ENCODE measurements at places on chromosomes 7 and 10.

GRCh38 chr7:25652366-25652765, 424.1 kb upstream of the NPVF start:
- DNase-seq = no peak

GRCh38 chr7:5584096-5584495, 160.5 kb upstream of the TNRC18 start:
- DNase-seq = no peak

DNA sequence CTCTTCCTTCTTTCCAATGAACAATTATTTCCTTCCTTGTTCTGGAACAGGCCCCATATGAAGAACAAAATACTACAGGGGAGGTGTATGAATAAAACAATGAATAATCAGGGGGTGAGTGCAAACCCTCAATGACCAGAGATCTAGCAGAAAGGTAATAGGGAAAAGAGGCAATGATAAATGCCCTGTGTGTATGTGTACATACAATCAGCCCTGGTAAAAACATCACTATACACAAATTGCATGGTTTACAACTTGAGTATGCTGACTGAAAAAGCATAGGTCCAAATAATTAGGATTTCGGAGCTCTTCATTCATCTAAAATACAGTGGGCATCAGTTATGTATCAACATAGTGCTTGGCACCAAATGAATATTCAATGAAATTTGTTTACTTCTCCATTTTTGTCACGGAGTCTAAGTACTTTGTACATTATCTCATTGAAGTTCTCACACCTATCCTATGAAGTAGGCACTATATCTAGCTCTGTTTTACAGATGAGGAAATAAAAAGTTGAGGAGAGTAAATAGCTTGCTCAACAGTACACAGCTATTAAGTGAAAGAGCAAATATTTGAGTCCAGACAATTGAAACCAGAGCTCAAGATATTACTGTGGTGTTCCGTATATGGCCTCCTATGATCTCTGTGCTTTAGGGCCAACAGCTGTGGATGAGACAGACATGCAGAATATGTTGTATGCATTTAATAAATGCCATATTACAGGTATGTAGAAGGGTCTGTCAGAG, 1065.4 kb downstream of the SORCS3 start:
- DNase-seq = no peak

- DNase-seq = no peak
Measured at GRCh38 chr7:107981466-107981865, 21.5 kb downstream of the LAMB1 start.

DNA sequence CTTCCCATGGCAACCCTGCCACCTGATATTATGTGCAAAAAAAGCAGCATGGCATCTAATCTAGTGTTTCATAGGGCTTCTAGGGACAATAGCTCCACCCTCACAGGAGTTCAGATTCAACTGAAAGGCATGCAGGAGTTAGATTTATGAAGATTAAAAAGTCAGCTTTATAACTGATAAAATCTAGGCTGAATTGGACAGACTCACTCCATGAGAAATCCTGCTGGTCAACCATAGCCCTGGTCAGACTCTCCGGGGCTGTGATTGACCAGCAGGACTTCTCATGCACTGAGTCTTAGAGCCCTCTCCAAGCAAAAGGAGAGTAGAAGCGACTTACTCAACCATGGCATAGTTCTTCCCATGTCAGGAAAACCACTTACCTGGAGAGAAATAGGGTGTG, 345.4 kb downstream of the NEBL start:
- no peak for DNase-seq

- no peak for DNase-seq
Measured at GRCh38 chr10:80100116-80100515, 21.7 kb downstream of the TMEM254 start.

All from activated CD8-positive, alpha-beta memory T cell treated with anti-CD3 and anti-CD28 coated beads for 1 hour (primary cell).